Smooth muscle cell of the coronary artery (primary cell): ENCODE measurements at places on chromosomes 12 and 14. TPM values are rescaled to one million over a fixed set of nuclear protein-coding genes. Genes with fewer than 3 reads are reported as not detected.

Gene GLIPR1
- total RNA-seq = 18.0 and 86.0 TPM in 2 replicates

Gene OAS1
- 2.3 and 5.4 TPM in 2 replicates for total RNA-seq

Gene C12orf50
- total RNA-seq = 0.12 TPM in 1 of 2 replicates, not detected in the other

Gene BICD1
- 7.0 and 8.6 TPM in 2 replicates for total RNA-seq

Gene PYM1
- total RNA-seq = 17.1 and 37.1 TPM in 2 replicates

Gene DBX2
- total RNA-seq = not detected in 2 replicates

Gene MIP
- total RNA-seq = not detected in 2 replicates

Gene NANOG
- not detected in 2 replicates for total RNA-seq

Gene SPIC
- total RNA-seq = not detected in 2 replicates

Gene KCNH3
- 0.23 and 0.30 TPM in 2 replicates for total RNA-seq

Gene STYK1
- total RNA-seq = 0.15 and 0.82 TPM in 2 replicates

Gene RASSF8
- total RNA-seq = 73.4 and 109 TPM in 2 replicates
